GM23248 (cell line): ENCODE measurements at places on chromosomes 7 and 10. TPM values are rescaled to one million over a fixed set of nuclear protein-coding genes. Genes with fewer than 3 reads are reported as not detected.

NPVF gene
- not detected in 2 replicates for polyA plus RNA-seq

OR6V1 gene
- not detected in 2 replicates for polyA plus RNA-seq

UBN2 gene
- 1.0 and 1.2 TPM in 2 replicates for polyA plus RNA-seq

DNA sequence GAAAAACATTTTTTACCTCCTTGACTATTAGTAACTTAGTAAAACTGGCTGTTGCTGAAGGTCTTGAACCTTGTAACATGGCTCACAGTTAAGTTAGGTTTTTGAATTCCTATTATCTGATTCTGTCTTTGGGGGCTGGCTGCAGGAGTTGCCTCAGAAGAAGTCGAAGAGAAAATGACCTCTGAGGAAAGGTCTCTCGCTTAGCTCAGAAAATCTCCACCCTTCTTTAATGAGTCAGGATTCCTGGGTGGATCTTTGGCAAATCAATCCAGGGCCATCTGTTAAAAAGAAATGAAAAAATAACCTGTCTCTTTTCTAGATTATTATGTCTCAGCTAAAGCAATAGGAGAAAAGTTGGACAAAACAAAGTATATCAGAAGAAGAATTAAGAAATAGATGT lies 267.8 kb upstream of the SEMA3C start:
- DNase-seq = peak; percentile 82
- peak overlapping the region; percentile 44 for H3K27ac ChIP-seq
- H3K4me1 ChIP-seq = peaks cover 40% of the 10 kb centered on the region
- H3K36me3 ChIP-seq = no peaks in the 10 kb centered on the region
- peak overlapping the region; percentile 39 for H3K4me3 ChIP-seq

DNA sequence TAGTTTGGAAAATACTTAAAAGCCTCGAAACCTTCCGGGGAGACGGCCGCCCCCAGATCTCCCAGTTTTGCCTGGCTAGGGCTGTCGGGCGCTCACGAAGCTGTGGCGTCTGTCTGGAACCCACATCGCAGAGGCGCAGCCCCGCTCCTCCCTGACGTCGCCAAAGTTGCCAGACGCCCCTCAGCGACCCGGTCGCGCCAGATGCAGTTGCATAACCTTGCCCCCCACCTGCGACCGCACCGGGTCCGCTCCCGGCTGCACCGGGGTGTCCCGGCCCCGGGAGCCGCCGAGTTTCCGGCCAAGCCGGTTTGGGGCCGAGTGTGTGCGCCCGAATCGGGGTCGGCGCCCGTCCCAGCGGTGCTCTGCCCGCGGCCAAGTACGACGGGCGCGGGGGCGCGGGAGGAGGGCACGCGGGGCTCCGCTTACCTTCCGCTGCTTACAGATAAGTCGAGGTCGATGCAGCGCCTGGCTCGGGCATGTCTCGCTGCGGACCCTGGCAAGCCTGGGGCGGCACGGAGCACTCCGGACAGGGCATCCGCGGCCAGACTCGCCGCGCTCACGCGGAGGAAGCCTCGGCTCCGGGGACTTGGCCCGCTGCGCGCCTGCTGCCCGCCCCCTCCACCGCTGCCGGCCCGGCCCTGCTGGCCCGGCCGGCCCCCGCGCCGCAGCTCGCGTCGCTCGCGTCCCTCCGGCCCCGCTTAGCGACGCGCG lies 665 bp downstream of the INSYN2A start:
- H3K36me3 ChIP-seq = no peaks in the 10 kb centered on the region

DNA sequence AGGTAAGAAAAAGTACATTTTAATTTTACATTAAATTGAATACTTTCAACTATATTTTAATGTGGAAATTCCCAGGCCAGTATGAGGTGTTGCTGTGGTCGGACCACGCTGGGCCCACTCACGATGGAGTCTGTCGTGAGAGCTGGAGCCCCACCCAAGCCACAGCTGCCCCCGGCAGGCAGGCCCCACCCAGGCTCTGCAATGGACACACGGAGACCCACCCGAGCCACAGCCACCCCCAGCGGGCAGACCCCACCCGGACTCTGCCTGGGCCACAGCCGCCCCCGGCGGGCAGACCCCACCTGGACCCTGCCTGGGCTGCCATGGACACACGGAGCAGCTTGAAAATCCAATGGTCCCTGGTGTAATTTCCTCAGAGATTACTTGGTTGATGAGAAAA lies 141.3 kb downstream of the PTPRN2 start:
- no peak overlapping the region for H3K27ac ChIP-seq
- no peaks in the 10 kb centered on the region for H3K27me3 ChIP-seq
- H3K36me3 ChIP-seq = no peaks in the 10 kb centered on the region
- no peaks in the 10 kb centered on the region for H3K4me1 ChIP-seq

DNA sequence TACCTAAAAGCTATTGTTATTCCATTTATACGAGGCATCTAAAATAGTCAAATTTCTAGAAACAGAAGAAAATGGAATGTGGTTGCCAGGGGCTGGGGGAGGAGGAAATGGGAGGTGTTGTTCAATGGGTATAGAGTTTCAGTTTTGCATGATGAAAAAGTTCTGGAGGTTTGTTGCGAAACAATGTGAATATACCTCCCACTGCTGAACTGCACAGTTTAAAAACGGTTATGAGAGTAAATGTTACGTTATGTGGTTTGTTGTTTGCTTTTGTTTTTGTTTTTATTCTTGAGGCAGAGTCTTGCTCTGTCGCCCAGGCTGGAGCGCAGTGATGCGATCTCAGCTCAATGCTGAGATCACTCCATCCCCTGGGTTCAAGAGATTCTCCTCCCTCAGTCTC lies 64.9 kb upstream of the NRBF2 start:
- H3K27ac ChIP-seq = no peak overlapping the region
- H3K4me3 ChIP-seq = no peak overlapping the region
- H3K36me3 ChIP-seq = no peaks in the 10 kb centered on the region
- H3K27me3 ChIP-seq = no peaks in the 10 kb centered on the region
- DNase-seq = peak; percentile 27

DNA sequence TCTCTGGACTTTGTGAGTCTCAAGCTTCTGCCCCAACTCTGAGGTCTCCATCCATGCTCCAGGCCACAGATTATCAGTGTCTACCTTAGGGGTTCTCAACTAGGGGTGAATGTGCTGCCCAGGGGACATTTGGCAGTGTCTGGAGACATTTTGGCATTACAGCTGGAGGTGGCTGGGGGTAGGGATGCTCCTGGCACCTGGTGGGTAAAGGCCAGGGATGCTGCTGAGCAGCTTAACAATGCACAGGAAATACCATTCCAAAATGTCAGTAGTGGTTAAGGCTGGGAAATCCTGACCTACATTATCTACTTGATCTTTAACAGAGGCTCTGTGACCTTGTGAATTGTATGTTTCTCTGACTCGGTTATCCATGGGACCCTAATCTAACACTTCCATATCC lies 67.3 kb upstream of the PALS2 start:
- no peaks in the 10 kb centered on the region for H3K4me1 ChIP-seq
- H3K27ac ChIP-seq = no peak overlapping the region
- no peaks in the 10 kb centered on the region for H3K36me3 ChIP-seq
- no peak overlapping the region for H3K4me3 ChIP-seq
- peaks cover 7% of the 10 kb centered on the region for H3K27me3 ChIP-seq

GRCh38 chr7:42730586-42730985 lies 181.3 kb downstream of the C7orf25 start:
- DNase-seq = no peak
- H3K4me3 ChIP-seq = no peak overlapping the region
- H3K27me3 ChIP-seq = peaks cover 10% of the 10 kb centered on the region
- H3K27ac ChIP-seq = no peak overlapping the region
- H3K36me3 ChIP-seq = no peaks in the 10 kb centered on the region
- peaks cover 7% of the 10 kb centered on the region; the same call in 1 of the 2 replicates for H3K4me1 ChIP-seq
